ENCODE measurements at places on chromosomes 13 and 19.

DNA sequence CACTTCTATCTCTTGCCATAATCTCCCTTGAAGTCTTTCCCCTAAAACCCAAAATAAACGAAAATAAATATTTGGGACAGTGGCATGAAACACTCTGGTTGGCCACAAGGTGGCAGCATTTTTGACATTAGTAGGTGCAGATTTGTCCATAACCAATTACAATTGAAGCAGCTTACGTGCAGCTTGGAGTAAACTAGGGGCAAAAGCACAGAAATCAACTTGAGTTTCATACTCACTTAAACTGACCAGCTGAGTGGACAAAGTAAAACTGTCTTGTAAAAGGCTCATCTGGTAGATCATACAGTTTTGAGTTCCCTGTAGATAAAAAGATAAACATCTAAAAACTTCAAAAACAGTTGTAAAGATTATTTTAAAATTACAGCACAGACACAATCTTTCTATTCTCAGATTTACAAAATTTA is 18.8 kb downstream of the PDCD5 start:
- no peak for DNase-seq

GRCh38 chr13:51902776-51903175 is 41.0 kb downstream of the CCDC70 start:
- no peak for DNase-seq

- DNase-seq: no peak
These were observed 2419.4 kb downstream of the PCDH9 start for GRCh38 chr13:64810750-64811149.

GRCh38 chr19:42352301-42353259 is 27.1 kb downstream of the MEGF8 start:
- no peak for DNase-seq

Measured in stimulated activated naive B cell treated with anti-CD40 and anti-IgM and Interleukin-4, amounts not matched to agents 10 μg/mL and 1 μg/mL and 100 μg/mL, for 72 hours (primary cell).